ENCODE measurements at places on chromosomes 2 and 18.

- no peak for DNase-seq
Observed at GRCh38 chr2:195574312-195574711, 82.7 kb upstream of the SLC39A10 start.

DNA sequence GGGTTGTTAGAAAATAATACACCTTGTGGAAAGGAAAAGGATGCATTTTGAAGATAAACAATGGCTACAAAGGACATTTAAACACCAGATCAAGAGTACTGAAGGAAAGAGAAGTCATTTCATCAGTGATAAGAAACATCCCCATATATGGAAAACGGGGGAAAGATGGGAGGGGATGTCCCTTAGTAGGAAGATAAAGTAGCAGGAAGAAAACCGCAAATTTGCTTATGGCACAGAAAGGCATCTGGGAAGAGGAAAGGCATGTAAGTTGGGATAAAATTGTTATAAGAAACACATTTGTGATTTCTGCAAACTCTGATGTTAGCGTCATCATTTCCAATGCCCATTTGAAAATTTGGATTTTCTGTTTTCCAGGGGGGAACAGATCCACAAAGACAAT lies 10.5 kb upstream of the LYPD1 start:
- DNase-seq: no peak

DNA sequence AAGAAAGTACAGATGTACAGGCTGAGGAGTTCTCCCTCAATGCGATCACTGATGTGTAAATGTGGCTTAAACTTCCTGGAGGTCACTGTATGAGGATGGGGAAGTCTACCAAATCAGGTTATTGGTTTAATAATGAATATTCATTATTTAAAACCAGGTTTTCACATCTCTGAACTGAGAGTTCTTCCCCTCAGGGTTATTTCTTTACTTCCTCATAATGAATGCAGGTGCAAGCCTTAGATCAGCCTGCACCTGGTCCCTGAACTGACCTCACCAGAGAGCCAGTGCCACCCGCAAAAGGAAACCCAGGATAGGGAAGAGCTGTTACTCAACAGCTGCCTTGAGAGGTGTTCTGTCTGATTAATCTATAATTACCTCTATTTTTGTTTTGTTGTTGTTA lies 369.0 kb downstream of the EPHA4 start:
- DNase-seq: no peak

DNA sequence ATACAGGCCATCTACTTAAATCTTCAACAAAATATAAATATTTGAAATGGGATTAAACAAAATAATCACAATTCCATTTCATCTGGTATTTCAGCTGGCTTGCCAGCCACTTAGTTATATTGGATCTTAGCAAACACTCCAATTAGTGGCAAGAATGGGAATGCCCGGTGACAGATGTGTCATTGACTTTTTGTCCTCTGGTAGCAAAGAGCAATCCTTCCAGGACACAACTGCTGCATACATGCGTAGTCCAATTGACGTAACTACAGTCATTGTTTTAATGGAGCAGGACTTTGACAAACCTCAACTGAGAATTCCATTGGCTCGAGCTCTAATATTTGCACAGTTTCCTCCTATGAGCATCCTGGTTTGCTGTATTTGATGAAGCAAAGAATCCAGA lies 69.9 kb downstream of the RNF152 start:
- no peak for DNase-seq

DNA sequence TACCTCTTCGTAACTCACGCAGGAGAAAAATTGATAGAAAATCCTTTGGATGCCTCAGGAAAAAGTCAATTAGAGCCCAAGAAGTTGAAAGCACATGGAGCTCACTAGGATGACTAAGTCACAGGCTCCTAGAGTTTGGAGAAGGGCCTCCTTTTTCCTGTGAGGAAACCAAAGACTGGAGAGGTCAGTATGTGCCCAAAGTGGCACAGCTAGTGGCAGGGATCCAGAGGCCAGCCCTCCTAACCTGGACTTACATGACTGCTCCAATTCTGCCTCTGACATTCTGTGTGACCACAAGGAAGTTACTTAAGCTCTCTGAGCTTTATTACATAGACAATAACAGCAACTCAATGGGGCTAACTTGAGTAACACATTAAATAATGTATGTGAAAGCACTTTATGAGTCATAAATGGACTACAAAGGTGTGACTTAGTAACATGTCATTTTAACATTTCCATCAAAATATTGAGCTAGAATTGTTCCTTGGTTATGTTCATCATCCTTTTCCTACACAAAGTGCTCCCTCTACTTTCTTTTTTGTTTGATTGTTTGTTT lies 91.6 kb downstream of the DHRS9 start:
- DNase-seq: no peak

GRCh38 chr2:149692961-149693396 lies 105.4 kb upstream of the MMADHC start:
- DNase-seq: no peak

DNA sequence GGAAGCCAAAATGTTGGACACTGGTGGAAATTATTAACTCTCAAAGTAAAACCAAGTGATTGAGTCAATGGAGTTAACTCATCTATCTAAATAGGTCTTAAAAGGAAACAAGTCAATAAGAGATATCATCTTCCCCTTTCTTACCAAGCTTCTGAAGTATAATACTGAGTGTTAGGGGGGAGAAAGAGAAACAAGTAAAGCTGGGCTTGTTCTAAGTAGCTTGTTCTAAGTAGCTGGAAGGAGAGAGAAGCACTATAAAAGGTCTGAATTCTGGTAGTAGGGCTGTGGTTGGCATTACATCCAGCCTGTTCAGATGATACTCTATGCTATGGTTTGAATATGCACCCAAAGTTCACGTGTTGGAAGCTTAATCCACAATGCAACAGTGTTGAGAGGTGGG lies 26.8 kb downstream of the YES1 start:
- no peak for DNase-seq

GRCh38 chr2:183063083-183063482 lies 15.5 kb upstream of the DUSP19 start:
- DNase-seq: no peak

DNA sequence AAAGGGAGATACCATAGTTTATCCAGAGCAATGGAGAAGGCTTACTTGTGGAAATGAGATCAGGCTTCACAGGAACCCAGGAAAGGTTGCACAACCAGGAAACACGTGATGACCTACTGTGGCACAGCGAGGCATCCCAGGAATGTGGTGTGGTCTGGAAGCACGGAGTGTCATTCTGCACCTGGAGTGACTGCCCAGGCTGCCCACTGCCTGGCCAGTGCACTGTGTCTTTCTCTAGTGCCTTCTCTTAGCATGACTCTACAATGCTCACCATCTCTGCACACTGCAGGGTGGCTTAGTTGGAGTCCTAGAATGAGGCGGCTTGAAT lies 48.9 kb downstream of the CHST9 start:
- peak; percentile 79 for DNase-seq

GRCh38 chr2:217886720-217887309 lies 116.0 kb downstream of the TNS1 start:
- peak; percentile 73 for DNase-seq

DNA sequence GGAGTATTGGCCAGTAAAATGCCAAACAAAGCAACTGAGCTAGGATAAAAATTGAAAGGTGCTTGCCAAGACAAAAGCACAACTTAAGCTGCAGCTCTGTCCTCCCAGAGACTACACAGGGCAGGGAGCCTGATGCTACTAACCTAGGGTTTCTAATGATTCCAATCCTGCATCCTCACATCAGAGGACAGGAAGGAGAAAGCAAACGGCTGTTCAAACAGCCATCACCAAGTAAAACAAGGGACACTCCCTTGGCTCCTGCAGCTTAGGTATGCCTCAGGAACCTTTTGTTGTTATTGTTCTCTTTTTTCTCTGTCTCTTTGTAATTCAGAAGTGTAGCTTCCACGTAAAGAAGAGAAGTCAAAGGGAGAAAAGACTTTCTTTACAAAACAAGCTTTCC lies 99.5 kb downstream of the TCF4 start:
- no peak for DNase-seq

DNA sequence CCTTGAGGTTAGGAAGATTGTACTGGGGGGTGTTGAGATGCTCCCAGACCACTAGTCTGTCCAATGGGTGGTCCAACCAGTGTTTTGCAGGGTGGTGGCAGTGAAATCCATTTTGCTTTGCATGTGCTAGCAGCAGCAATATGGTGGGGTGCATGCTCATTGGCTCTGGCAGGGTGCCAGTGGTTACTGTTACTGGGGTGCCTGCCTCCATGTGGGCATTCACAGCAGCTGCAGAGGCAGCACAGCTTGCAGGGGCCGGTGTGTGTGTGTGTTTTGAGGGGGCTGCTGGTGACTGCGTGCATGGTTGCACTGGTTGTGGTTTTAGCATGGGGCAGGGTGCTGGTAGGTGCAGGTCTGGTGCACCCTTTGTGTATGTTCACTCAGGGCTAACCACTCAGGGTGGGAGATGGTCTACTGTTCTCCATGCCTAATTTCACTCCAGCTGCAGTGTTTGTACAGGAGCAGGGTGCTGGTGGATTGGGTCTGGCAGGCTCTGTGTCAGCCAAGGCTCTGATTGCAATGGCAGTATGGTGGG lies 265.4 kb downstream of the NUP35 start:
- no peak for DNase-seq

DNA sequence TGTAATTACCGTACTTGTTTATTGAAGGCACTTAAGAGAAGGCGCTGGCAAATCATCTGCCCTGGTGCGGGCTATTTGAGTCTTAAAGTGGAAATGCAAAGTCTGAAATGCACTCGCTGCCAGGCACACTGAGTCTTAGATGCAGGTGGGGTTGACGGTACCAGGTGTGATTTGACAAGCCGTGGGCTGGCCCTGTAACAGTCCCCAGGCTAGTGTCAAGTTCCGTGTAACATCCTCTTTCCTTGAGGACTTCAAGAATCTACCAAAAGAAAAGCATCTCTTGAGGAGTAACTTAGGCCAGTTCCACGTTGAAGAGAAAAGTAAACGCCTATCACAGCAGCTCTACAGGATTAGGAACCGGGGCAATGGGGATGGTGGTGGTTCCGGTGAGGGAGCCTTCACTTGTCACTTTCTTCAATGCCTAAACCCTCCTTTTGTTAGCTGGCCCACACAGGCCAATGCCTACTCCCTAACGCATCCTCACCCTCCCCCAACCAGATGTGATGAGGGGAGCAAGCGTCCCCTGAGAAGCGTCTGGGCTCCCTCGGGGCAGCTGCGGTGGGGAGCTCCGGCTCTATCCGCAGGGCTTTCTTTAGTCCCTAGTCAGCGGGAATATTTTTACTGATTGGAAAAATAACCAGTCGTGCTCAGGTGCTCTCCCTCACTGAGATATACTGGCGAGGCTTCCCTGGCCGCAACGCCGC lies 1.5 kb upstream of the UGP2 start:
- DNase-seq: no peak

- no peak for DNase-seq
Observed at GRCh38 chr2:201699416-201699815, 972 bp upstream of the MPP4 start.

DNA sequence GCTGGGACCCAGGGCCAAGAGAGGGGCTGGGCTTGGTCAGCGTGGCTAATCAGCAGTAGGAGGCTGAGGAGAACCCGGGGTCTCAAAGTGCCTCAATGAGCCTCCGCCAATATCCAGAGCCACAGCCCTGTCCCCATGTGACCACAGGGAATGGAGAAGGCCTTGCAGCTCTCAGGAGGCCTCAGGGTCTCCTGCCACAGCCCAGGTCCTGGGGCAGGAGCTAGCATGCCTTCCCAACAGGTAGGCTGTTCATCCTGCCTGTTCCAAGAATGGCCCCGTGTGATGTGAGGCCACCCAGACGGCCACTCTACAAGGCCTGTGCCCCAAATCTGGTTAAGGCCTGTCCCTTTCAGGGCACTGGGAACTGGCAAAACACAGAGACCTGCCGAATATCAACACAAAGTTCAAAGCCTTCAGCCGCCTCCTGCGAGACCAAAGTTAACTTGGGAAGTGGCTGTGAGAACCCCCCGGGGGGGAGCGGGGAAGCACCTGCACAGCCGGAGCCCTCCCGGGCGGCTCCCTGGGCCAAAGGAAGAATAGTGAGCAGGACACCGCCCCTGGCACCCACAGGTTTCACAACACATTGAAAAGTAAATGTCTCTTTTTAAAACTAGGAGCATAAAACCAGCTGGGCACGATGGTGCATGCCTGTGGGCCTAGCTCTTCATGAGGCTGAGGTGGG lies 4.5 kb upstream of the LIMS2 start:
- DNase-seq: peak; percentile 6

- no peak for DNase-seq
Observed at GRCh38 chr18:29062921-29063320, 886.0 kb upstream of the CDH2 start.

GRCh38 chr2:17149945-17150344 lies 368.3 kb downstream of the RAD51AP2 start:
- DNase-seq: no peak

DNA sequence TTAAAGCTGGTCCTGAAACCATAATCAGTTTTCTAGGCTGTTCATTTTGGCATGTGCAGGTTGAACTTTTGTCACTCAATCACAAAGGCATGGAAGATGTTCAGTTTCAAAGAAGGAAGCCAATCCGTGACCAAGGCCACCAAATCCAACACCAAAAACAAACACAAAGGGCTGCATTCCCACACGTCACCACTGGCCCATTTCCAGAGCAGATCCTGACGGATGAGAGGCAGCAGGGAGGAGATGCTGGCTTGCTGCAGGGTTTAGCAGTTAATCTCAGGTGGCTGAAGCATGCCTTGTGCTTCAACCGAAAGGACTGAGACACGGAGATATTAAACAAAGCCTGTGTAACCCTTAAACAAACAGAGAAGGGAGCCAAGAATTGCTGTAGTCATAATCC lies 191.9 kb upstream of the CTAGE1 start:
- DNase-seq: peak; percentile 83

GRCh38 chr2:133303150-133303549 lies 265.1 kb downstream of the NCKAP5 start:
- DNase-seq: no peak

GRCh38 chr2:168143813-168144212 lies 103.6 kb downstream of the STK39 start:
- DNase-seq: no peak

- no peak for DNase-seq
Observed at GRCh38 chr2:136407117-136407951, 289.4 kb upstream of the CXCR4 start.

- no peak for DNase-seq
Observed at GRCh38 chr2:239073745-239074530, 226.1 kb downstream of the TWIST2 start.

GRCh38 chr18:11175266-11175979 lies 26.1 kb upstream of the PIEZO2 start:
- DNase-seq: no peak

DNA sequence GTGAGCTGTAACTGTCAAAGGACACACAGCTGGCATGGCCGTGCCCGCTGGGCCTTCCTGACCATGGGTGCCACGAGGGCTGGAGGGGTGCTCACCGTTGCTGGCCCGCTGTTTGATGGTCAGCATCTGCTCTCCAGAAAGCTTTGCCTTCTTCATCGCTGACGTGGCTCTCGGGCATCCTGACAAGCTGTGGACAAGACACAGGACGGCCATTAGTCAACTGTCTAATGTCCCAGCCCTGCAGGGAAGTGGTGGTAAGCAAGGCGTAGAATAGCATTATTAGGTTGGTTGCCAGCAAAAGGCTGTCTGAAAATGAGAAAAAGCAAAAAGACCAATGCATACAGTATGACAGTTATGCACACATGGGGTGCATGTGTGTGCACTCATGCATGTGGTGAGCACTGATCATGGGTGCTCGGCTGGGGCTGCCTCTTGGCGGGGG lies 64.7 kb upstream of the PXDN start:
- DNase-seq: no peak

GRCh38 chr2:86226636-86227520 lies 27.6 kb downstream of the MRPL35 start:
- no peak for DNase-seq

- DNase-seq: no peak
Observed at GRCh38 chr2:117918608-117919007, 95.3 kb downstream of the CCDC93 start.

- no peak for DNase-seq
Observed at GRCh38 chr2:172323256-172323655, 104.1 kb upstream of the ITGA6 start.

- no peak for DNase-seq
Observed at GRCh38 chr2:96108151-96108540, 8.2 kb downstream of the ADRA2B start.
